ENCODE measurements at places on chromosomes 6 and 20.

- DNase-seq: no peak
Measured at GRCh38 chr6:4603291-4603690, 172.9 kb upstream of the CDYL start.

DNA sequence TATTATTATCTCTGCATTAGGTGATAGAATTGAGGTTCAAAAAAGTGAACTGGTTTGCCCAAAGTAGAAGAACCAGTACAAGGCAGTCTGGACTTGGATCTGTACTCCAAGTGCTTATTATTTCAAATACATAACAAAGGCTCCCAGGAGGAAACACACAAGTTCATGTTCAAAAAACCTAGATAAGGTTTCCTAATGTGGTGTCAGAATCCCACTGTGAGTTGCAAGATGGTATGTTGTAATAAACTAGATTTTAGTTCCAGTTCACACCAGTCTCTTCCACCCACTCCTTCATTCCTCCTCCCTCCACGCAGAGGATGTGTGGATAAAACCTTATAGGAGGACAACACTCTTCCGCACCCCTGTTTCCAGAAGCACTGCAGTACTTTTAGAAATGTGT is 42.8 kb downstream of the KIAA0319 start:
- DNase-seq: no peak

DNA sequence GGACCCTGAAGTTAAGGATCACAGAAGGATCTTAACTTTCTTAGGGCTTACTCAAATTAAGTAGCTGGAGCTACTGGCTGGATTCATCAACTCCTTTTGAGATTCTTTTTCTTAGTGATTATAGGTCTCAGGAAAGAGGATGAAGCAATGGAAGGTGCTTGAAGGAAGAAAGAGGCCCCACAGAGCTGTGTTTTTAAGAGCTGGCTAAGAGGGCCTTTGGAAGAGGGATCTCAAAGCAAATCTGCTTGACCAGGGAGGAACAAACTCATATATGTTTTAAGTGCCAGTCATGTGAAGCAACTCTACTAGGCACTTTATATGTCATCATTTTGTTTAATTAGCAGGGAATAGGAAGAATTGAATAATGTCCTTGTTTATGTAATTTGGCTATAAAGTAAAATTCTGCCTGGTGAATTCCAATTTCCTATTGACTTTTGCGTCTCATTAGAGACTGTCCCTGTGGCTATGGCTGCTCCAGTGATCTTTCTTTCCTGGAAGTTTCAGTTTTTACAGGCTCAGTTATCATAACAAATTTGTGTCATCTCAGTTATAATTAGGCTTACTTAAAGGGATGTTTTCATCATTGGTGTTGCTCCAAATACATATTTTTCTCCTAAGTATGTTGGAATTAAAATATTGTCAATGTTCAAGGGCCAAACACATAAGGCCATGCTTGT is 222.8 kb upstream of the CITED2 start:
- no peak for DNase-seq

DNA sequence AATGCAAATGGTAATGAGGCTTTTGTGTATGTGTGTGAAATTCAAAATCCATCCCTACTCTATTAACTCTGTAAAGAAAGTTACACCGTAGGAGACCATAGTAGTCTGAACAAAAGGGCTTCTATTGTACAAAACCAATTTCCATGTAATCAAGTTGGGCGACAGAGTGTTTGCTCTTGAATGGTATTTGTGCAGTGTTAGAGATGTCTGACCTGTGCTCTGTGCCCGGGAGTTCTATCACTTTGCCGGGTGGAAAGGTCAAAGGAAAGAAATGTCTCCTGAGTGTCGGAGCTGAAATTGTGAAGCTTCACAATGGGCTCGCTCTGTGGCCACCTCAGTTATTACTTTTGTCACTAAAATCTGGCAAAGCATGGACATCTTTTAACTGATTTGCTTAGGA is 312.0 kb downstream of the SAMD5 start:
- no peak for DNase-seq

GRCh38 chr20:12638633-12639312 is 370.0 kb upstream of the SPTLC3 start:
- DNase-seq: no peak

- DNase-seq: no peak
Measured at GRCh38 chr6:80522576-80522975, 416.1 kb downstream of the BCKDHB start.

GRCh38 chr20:37941992-37942391 is 39.1 kb downstream of the VSTM2L start:
- no peak for DNase-seq
